ENCODE measurements at places on chromosomes 12 and 14. TPM values are rescaled to one million over a fixed set of nuclear protein-coding genes. Genes with fewer than 3 reads are reported as not detected.

Gene SLC2A14
- 14.5 TPM for total RNA-seq

GRCh38 chr12:44720265-44720664 is 155.8 kb downstream of the NELL2 start:
- H3K36me3 ChIP-seq, result no peaks in the 10 kb centered on the region
- no peak overlapping the region for H3K27ac ChIP-seq
- no peaks in the 10 kb centered on the region for H3K4me1 ChIP-seq
- DNase-seq, result no peak

- H3K27ac ChIP-seq, result no peak overlapping the region
- H3K27me3 ChIP-seq, result peaks cover 30% of the 10 kb centered on the region
- H3K36me3 ChIP-seq, result no peaks in the 10 kb centered on the region
- no peak for DNase-seq
- no peak overlapping the region for H3K4me3 ChIP-seq
Observed at GRCh38 chr14:54329082-54329695, 67.6 kb upstream of the CDKN3 start.

- H3K27me3 ChIP-seq, result no peaks in the 10 kb centered on the region
- peaks cover 42% of the 10 kb centered on the region for H3K4me1 ChIP-seq
- no peak for DNase-seq
Observed at GRCh38 chr12:52917800-52918199, 12.9 kb upstream of the KRT8 start.

GRCh38 chr12:104756901-104757300 is 201.2 kb downstream of the SLC41A2 start:
- no peak for DNase-seq
- no peak overlapping the region for H3K4me3 ChIP-seq
- no peak overlapping the region for H3K27ac ChIP-seq

DNA sequence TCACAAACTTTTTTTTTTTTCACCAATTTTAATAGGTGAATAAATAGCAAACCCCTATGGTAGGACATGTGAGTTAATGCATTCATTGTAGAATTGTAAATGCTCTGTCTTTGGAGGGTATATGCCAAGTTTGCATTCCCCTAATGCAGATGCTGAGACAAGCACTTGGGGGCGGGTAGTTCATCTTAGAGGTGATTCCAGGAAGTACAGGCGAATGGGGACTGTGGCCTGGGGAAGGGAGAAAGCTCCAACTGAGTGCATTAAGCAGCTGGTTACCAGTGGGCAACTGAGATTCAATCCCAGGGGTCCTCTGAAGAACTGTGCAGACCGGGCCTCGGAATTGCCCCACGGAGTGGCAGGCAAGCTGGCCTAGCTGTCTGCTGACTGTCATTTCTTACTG is 107.6 kb downstream of the ZNF664 start:
- H3K27me3 ChIP-seq, result no peaks in the 10 kb centered on the region
- DNase-seq, result no peak
- peaks cover 7% of the 10 kb centered on the region for H3K4me1 ChIP-seq
- H3K4me3 ChIP-seq, result no peak overlapping the region
- H3K36me3 ChIP-seq, result no peaks in the 10 kb centered on the region

Data from progenitor cell of endocrine pancreas (in vitro differentiated cells).